ENCODE measurements at places on chromosomes 5 and 9. TPM values are rescaled to one million over a fixed set of nuclear protein-coding genes. Genes with fewer than 3 reads are reported as not detected.
A peak's percentile ranks its signal among the peaks of the same experiment; 100 is the strongest.

IGFBPL1 gene
- total RNA-seq, result 0.35 TPM

- no peak for DNase-seq
- H3K4me3 ChIP-seq, result peak overlapping the region; percentile 65
- H3K4me1 ChIP-seq, result peaks cover 19% of the 10 kb centered on the region
- peaks cover 63% of the 10 kb centered on the region for H3K27me3 ChIP-seq
- H3K36me3 ChIP-seq, result no peaks in the 10 kb centered on the region
- no peak overlapping the region for H3K27ac ChIP-seq
Measured at GRCh38 chr5:95285409-95285755, 488 bp upstream of the MCTP1 start.

GRCh38 chr5:42798284-42799240, 13.1 kb downstream of the SELENOP start:
- H3K4me3 ChIP-seq, result no peak overlapping the region
- no peak overlapping the region for H3K27ac ChIP-seq
- H3K4me1 ChIP-seq, result no peaks in the 10 kb centered on the region
- peaks cover 40% of the 10 kb centered on the region for H3K36me3 ChIP-seq

DNA sequence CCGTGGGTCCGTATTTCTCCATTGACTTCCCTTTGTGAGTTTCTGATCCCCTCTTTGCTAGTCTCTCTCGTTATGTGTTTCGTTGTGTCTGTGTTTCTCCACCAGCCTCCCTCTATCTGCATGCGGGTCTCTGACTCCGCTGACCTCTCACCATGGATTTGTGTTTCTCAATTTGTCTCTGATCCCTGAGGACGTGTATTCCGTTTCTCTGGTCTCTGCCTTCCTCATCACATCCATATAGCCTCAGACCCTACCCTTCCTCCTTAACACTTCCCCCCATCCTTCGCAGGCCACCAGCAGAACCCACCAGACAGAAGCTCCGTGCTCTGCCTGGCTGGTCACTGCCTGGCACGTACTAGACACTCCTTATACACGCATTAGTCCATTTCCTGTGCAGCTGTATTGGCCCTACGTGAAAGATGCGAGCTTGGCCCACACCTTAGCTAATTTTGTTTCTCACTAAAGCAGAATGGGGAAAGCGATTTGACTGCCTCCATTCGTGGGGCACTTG, 631 bp downstream of the B4GALT7 start:
- H3K4me3 ChIP-seq, result peak overlapping the region; percentile 89
- H3K36me3 ChIP-seq, result peaks cover 13% of the 10 kb centered on the region
- H3K4me1 ChIP-seq, result peaks cover 10% of the 10 kb centered on the region
- no peaks in the 10 kb centered on the region for H3K27me3 ChIP-seq

ACOT12 gene
- total RNA-seq, result not detected

GRCh38 chr5:140869555-140869886, 764 bp downstream of the PCDHA11 start:
- DNase-seq, result no peak
- H3K4me1 ChIP-seq, result no peaks in the 10 kb centered on the region
- no peaks in the 10 kb centered on the region for H3K36me3 ChIP-seq
- no peaks in the 10 kb centered on the region for H3K27me3 ChIP-seq

CBY3 gene
- not detected for total RNA-seq

All from lower lobe of right lung (tissue), 2 donors.